Tibial nerve (tissue), 4 donors: ENCODE measurements at places on chromosomes 12 and 14.

GRCh38 chr12:66931091-66931490 lies 252.2 kb upstream of the GRIP1 start:
- H3K4me1 ChIP-seq, result no peaks in the 10 kb centered on the region
- H3K36me3 ChIP-seq, result no peaks in the 10 kb centered on the region
- H3K27ac ChIP-seq, result no peak overlapping the region
- no peak overlapping the region for H3K4me3 ChIP-seq

DNA sequence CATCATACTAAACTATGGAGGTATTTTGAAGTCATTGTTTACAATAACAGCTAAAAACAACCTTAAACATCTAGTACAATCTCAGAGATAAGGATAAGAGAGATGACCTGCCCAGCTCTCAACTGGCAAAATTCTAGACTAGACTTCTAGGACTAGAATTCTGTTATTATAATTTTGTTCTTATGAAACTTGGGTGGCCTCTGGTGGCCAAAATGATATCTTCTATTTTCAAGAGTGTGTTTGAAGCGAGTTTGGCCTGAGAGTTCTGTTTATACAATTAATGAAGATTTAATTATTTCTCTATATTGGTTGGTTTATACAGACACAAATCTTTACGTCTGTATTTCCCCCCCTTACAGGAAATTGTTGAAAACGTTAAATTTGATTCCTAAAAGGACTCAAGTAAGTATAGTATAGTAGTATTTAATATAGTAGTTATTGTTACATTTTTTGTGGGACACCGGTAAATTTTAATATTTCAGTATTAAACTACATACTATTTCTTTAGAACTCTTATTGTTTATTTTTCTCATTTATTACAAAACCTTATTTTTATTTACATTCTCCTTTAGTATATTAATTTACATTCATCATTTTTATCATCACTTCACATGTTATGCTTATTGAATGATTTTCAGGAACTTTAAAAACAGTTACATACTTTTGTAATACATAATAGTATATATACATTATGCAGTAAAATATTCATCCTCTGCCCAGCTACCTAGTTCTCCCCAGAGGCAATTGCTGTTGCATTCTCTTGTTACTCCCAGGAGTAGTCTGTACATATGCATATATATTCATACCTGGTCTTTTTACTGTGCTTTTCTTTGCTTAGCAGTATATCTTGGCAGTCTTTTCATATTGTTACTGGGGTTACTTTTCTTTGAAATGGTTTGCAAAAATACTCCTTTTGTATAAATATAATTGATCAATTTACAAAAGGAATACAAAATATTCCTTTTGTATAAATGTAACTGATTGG lies 6.6 kb downstream of the PPHLN1 start:
- H3K4me3 ChIP-seq, result no peak overlapping the region
- no peak overlapping the region for H3K27ac ChIP-seq
- DNase-seq, result no peak
- H3K27me3 ChIP-seq, result no peaks in the 10 kb centered on the region
- no peaks in the 10 kb centered on the region for H3K36me3 ChIP-seq

DNA sequence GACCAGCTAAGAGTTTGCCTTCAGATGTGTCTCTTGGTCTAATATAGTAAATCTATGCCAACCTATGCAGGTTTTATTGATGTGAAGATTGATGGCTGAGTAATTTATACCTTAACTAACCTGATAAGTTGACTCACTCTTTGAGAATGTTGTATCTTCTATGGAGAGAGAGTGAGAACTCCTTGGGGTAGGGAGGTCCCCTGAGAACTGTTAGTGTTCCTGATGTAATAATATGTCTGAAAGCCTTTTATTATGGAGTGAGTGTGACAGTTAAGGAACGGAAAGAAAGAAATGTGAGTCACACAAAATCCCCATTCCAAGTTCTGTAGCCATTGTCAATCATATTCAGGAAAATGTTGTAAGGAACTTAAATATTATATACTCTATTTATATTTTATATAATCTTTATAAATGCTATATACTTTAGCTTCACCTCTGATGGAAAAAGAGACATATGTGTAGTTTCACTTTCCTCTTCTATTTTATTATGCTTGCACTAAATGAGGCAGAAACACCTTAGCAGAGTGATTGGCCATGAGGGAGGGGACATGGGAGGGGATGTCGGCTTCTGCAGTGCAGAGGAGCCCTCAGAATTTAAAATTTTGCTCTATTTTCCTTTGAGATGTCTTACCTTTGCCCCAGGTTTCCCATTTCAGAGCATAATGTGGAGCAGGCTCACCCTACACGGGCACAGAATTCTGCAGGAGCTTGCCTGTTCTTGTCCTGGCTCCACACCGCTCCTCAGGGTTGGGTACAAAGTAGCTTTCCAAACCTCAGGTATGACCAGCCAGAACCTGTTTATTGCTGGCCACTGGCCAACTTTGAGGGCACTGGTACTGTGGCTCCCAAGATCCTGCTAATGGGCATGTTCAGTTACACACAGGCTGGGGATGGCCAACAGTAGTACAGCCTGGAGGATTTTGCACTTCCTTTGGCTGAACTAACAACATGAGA lies 57.7 kb downstream of the ARF6 start:
- H3K4me3 ChIP-seq, result no peak overlapping the region
- no peak overlapping the region for H3K27ac ChIP-seq
- no peaks in the 10 kb centered on the region for H3K27me3 ChIP-seq
- H3K36me3 ChIP-seq, result no peaks in the 10 kb centered on the region
- H3K4me1 ChIP-seq, result no peaks in the 10 kb centered on the region
- DNase-seq, result no peak

- H3K4me1 ChIP-seq, result no peaks in the 10 kb centered on the region
- DNase-seq, result no peak
- H3K36me3 ChIP-seq, result no peaks in the 10 kb centered on the region
- no peaks in the 10 kb centered on the region for H3K27me3 ChIP-seq
These were observed 5.7 kb downstream of the RAB35 start for GRCh38 chr12:120110550-120111501.

- H3K4me1 ChIP-seq, result peaks cover 10% of the 10 kb centered on the region
- no peak overlapping the region for H3K4me3 ChIP-seq
- no peaks in the 10 kb centered on the region for H3K36me3 ChIP-seq
- no peaks in the 10 kb centered on the region for H3K27me3 ChIP-seq
- DNase-seq, result peak; percentile 24
These were observed 193.6 kb upstream of the NUDT4 start for GRCh38 chr12:93183940-93184671.

GRCh38 chr12:47307680-47308399 lies 228.1 kb upstream of the AMIGO2 start:
- no peak overlapping the region for H3K27ac ChIP-seq
- H3K4me3 ChIP-seq, result peak overlapping the region; percentile 31
- no peak for DNase-seq
- H3K27me3 ChIP-seq, result no peaks in the 10 kb centered on the region

- no peaks in the 10 kb centered on the region for H3K27me3 ChIP-seq
- H3K36me3 ChIP-seq, result no peaks in the 10 kb centered on the region
- H3K27ac ChIP-seq, result no peak overlapping the region
- peaks cover 76% of the 10 kb centered on the region for H3K4me1 ChIP-seq
- no peak overlapping the region for H3K4me3 ChIP-seq
These were observed 65.1 kb upstream of the SRSF5 start for GRCh38 chr14:69701857-69702256.

DNA sequence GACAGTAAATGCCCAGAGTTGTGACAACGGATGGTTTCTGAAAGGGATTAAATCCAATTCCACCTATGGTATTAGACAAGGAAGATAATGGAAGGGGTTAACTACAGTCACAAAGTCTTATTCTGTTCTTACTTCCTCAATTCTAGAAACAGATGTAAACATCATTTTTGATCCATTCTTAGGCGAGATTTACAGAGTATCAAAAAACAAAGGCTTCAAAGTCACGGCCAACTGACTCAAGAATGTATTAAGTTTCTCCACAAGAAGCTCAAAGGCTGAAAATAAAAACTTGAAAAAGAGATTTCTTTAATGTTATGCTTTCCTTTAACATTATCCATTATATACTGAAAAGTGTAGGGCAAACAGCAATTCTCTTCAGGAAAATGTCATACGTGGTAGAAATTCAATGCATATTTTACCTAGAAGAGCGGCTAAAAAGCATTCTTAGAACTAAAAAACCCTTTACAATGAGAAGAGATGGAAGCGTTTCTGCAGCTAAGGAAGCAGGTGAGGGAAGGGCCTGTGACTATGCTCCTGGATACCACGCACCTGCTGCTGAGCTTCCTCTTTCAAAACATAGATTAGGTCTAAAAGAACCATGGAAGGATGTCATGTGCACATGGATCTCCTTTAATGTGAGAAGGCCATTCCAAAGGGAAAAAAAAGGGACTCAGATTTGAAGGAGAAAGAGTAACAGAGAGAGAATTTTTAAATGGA lies 185.8 kb downstream of the STXBP6 start:
- no peak for DNase-seq
- H3K4me3 ChIP-seq, result no peak overlapping the region
- no peaks in the 10 kb centered on the region for H3K36me3 ChIP-seq
- no peaks in the 10 kb centered on the region for H3K4me1 ChIP-seq

GRCh38 chr14:43369710-43370564 lies 1137.1 kb downstream of the FSCB start:
- no peaks in the 10 kb centered on the region for H3K27me3 ChIP-seq
- no peaks in the 10 kb centered on the region for H3K4me1 ChIP-seq
- no peak overlapping the region for H3K4me3 ChIP-seq
- no peak for DNase-seq
- H3K27ac ChIP-seq, result no peak overlapping the region

- H3K27me3 ChIP-seq, result peaks cover 43% of the 10 kb centered on the region
- H3K4me1 ChIP-seq, result peaks cover 21% of the 10 kb centered on the region
- H3K4me3 ChIP-seq, result no peak overlapping the region
- no peaks in the 10 kb centered on the region for H3K36me3 ChIP-seq
- DNase-seq, result no peak
- no peak overlapping the region for H3K27ac ChIP-seq
These were observed 858 bp downstream of the SLC35F4 start for GRCh38 chr14:57865066-57865402.

DNA sequence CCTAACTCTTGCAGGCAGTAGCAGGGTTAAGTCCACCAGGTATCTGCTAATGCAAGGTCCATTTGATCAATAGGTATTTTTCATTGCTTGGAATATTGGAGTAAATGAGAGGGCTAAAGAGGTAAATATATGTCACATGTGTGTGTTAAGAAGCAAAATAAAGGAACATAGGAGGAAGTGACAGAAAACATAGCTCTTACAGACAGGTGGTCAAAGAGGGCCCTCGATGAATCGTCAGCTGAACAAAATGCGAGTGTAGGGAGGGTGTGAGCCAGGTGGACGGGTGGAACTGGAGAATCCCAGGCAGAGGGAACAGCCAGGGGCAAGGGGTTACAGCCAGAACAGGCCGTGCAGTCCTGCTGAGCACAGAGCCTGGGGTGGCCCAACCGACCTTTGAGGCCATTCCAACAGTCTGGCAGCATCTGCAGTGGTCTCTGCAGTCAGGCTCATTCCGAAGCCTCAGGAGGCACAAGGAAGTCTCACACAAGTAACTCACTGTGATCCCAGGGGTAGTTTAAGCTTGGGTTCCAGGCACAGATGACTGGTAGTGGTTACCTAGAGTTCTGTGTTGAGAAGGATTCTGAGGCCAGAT lies 43.2 kb downstream of the CCDC88C start:
- peaks cover 36% of the 10 kb centered on the region for H3K4me1 ChIP-seq
- no peak overlapping the region for H3K27ac ChIP-seq

GRCh38 chr12:104340925-104341611 lies 37.5 kb downstream of the EID3 start:
- no peak for DNase-seq
- H3K4me1 ChIP-seq, result peaks cover 3% of the 10 kb centered on the region
- H3K4me3 ChIP-seq, result no peak overlapping the region
- peaks cover 82% of the 10 kb centered on the region for H3K36me3 ChIP-seq

DNA sequence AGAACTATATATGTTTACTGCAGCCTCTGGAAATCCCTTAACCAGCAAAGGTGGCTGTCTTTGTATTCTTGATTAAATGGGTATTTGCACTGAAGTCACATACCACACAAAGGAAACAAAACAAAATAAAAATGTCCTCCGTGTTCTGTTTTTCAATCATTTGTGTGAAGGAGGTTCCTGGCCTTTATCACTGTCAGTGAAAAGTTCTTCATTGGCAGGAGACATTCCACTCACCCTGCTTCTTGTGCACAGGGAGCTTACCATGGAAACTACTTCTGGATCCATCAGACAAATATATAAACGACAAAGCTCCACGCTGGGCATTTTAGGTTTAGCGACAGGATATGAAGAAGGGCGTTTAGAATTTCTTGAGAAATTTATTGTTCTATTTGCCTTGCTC lies 5.7 kb upstream of the NKX2-8 start:
- no peak overlapping the region for H3K27ac ChIP-seq
- peaks cover 99% of the 10 kb centered on the region for H3K27me3 ChIP-seq
- no peak overlapping the region for H3K4me3 ChIP-seq
- DNase-seq, result no peak

DNA sequence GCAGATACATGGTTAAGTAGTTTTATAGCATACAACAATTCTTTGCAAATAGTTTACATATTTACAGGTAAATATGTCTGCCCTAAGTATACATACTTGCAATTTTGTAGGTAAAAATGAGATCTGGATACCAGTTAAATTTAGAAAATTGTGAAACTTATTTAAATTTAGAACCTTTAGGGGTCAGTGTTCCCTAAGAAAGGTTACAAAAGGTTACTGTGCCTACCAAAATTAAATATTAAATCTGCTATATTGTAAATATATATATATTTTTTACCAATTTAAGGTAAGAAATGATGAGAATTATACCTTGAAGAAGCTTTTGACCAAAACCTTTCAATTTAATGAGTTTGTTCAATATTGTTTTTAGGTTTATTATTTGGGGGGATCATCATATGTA lies 54.0 kb downstream of the MIPOL1 start:
- no peaks in the 10 kb centered on the region for H3K4me1 ChIP-seq
- no peak overlapping the region for H3K27ac ChIP-seq
- no peaks in the 10 kb centered on the region for H3K27me3 ChIP-seq
- H3K4me3 ChIP-seq, result no peak overlapping the region
- DNase-seq, result no peak

GRCh38 chr14:100191584-100192249 lies 32.3 kb upstream of the DEGS2 start:
- no peaks in the 10 kb centered on the region for H3K36me3 ChIP-seq
- DNase-seq, result no peak
- H3K27me3 ChIP-seq, result no peaks in the 10 kb centered on the region
- no peak overlapping the region for H3K4me3 ChIP-seq
- H3K4me1 ChIP-seq, result peaks cover 22% of the 10 kb centered on the region

DNA sequence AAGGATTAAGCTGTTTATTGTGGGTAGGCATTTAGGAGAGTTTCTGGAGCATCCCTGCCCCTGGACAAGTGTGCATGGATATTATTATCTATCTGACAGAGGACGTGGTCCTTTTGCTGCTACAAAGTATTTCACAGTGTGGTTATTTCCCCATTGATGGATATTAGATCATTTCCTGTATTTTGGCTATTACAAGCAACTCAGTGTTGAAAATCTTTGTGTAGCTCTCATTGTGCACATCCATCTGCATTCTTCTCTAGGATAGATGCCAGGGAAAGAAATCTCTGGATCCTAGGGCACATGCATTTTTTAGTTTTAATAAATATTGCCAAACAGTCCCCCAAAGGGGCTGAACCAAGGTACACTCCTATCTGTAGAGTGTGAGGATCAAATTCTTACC lies 154.3 kb upstream of the SRRM4 start:
- H3K27me3 ChIP-seq, result no peaks in the 10 kb centered on the region
- no peak overlapping the region for H3K4me3 ChIP-seq
- no peak overlapping the region for H3K27ac ChIP-seq
